ENCODE measurements at places on chromosomes 7 and 10.

- peak; percentile 73 for DNase-seq
Measured at GRCh38 chr7:43758029-43758821, at the start of gene BLVRA. TSS of gene BLVRA (plus strand) at chr7:43758680. CDS start at chr7:43771159, 12,479 bp downstream.

GRCh38 chr7:147952918-147953317 is 637.6 kb upstream of the C7orf33 start:
- DNase-seq: no peak

GRCh38 chr7:129098409-129099084 is 43.6 kb upstream of the TNPO3 start:
- no peak for DNase-seq

GRCh38 chr10:124648738-124649137 is 95.4 kb downstream of the FAM53B start:
- no peak for DNase-seq

DNA sequence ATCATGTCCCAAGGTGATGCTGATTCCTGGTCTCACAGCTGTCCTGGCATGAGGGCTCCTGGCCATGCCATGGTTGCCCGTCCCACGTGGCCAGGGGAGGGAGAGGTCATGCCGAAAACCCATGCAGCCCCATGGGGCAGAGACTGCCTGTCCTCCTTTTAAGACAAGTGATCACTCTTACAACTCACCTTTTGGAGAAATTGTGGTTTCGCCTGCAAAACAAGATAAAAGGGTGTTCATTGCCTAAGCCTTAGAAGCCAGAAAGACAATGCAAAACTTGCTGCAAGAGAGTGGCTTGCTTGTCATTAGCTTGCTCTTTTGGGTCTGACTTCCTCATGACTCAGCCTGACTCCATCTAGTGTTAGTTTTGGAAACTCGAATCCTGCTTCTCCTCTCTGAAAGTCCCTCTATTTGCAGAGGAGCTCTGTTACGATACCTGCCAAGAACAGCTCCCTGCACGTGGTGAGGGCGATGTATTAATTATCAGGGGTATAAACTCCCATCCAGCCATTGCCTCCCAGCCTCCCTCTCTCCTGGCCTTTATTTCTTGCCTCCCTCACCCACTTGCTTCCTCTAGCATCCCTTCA is 26.7 kb downstream of the TMEM273 start:
- no peak for DNase-seq
